ENCODE measurements at places on chromosomes 6 and 20.

- no peak for DNase-seq
These were observed 14.3 kb downstream of the SULF2 start for GRCh38 chr20:47770935-47771334.

GRCh38 chr6:113860181-113860955, 3.2 kb downstream of the MARCKS start:
- DNase-seq, result peak; percentile 65

DNA sequence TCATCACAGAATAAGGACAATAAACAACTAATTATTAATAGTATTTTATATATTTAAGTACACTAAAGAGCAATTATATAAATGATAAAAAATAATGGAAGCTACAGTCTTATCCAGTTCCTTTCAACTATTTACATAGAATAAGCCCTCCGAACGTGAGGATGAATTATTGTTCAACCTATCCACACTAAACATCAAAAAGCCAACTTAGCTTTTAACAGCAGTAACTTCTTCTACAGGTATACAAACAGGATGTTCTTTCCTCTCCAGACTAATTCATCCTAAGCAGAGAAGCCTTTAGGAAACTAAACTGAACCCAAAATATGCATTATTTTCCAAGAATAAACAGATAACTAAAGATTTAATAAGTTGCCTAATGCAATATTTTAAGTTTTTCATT, 2.3 kb downstream of the FKBP5 start:
- no peak for DNase-seq

DNA sequence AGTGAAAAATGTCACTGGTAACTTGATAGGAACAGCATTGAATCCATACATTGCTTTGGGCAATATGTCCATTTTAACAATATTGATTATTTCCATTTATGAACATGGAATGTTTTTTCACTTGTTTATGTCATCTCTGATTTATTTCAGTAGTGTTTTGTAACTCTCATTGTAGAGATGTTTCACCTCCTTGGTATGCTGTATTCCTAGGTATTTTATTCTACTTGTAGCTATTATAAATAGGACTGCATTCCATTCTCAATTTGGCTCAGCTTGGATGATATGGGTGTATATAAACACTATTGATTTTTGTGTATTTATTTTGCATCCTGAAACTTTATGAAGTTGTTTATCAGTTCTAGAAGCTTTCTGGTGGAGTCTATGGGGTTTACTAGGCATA, 730.3 kb downstream of the DOK5 start:
- no peak for DNase-seq

DNA sequence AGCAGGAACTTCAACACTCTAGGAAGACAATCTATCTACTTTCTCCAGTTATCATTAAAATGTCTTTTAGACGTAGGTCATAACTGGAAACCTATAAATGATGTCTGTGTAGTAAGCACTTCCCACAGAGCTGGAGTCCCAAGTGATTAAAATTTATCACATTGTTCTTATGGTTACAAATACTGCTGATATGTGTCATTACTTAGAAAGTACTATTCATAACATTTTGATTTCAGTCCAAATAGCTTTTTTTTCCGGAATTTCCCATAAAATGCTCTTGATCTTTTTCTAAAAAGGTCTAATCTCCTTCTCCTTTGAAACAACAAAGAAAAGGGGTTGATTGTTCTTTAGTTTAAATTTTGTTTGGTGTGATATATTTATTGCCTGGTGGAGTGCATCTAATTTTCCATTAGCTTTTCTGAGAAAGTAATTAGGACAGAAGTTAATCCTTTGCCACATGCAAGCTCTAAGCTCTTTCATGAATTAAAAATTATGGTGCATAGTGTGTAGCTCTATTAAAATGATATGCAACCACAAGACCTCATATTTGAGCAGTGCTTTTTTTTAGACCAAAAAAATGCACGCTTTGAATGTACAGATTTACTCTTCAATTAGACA, 132.7 kb upstream of the TCF21 start:
- DNase-seq, result no peak

- DNase-seq, result no peak
These were observed 6.0 kb downstream of the CNPY3 start for GRCh38 chr6:42935322-42935721.

GRCh38 chr6:151009576-151009975, 144.1 kb downstream of the MTHFD1L start:
- DNase-seq, result no peak

- DNase-seq, result peak; percentile 80
These were observed 108.5 kb downstream of the LY86 start for GRCh38 chr6:6696867-6697531.

DNA sequence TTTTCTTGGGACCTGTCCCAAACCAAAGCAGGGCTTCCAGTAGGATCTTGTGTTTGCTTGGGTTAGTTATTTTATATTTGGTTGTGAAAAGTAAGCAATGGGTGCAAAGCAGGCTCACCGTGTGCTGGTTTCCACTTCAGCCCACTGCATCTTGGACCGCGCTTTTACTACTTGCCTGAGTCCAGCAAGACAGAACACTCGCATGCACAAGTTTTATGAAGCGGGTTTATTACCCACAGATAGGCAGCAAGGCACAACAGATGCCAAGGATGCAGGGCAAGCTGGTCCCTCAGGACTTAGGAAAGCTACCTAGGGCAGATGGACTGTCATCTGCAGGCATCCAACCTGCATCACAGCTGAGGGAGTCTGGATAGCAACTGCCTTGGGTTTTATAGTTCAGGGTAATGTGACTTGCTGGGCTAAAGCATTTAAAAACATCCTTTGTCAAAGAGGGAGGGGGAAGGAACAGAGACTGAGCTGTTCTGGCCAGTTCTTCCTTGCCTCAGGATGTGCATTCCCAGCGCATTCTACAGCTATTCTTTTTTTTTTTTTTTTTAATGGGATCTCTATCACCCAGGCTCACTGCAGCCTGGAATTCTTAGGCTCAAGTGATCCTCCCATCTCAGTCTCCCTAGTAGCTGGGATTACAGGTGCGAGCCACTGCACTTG, 18.5 kb downstream of the CITED2 start:
- peak; percentile 18 for DNase-seq

DNA sequence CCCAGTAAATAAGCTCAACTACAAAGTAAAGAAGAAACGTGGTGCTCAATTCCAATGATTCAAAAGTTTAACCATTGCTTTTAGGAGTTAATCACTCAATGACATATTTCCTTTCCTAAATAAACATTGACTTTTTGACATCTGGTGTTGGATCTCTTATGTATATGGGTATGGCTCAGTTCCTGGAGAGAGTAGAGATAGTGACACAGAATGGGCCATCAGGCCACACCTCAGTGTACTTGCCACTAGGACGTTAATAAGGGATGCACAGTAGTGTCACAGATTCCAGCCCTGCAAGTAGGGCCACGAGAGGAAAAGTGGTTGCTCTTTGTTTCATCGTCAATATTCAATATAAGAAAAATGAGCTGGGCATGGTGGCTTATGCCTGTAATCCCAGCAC, 48.9 kb upstream of the TXNDC5 start:
- DNase-seq, result peak; percentile 8

DNA sequence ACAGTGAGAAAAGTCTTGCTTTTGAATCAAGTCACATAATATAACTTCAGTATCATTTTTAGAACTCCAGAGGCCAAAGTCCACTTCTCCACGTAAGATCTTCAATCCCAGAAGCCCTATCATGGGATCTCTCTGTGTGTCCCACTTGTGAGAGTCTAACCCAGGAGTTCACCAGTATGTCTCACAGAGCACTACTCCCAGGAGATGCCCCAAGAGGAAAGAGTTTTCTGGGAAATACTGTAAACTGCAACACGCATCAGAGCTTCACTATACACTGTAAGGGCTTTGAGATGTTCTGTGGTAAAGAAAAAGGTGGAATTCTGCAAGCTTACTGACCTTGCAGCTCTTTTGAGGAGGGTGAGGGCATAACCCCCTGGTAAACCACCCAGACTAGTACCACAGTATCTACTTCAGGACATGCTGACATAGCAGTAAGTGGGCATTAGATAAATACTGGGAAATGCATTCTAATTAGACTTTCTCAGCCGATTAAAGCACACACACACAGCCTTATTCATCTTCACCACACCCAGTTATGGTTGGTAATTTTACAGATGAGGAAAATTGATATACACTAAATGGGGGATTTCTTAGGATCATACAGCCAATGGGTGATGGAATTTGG, 12.3 kb downstream of the DCBLD1 start:
- DNase-seq, result no peak

DNA sequence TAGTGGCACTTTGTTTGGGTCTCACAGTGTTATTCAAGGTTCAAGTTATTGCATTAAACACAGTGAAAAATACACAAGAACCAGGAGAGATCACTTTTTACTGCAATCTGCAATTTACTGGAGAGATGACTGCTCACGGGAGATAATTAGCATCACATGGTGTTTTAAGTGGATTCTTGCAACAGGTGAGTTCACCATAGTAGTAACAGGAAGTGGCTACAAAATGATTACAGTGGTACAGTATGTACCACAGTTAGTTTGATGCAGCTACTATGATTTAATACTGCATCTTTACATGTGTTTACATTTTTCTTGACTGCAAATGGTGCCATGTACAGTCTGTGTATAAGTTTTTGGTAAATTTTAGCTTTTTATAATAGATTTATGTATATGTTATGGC, 96.5 kb upstream of the SCP2D1 start:
- peak; percentile 63 for DNase-seq

Measured in NCI-H69 (cell line).